HL-60 (cell line): ENCODE measurements at places on chromosomes 4 and X.

DNA sequence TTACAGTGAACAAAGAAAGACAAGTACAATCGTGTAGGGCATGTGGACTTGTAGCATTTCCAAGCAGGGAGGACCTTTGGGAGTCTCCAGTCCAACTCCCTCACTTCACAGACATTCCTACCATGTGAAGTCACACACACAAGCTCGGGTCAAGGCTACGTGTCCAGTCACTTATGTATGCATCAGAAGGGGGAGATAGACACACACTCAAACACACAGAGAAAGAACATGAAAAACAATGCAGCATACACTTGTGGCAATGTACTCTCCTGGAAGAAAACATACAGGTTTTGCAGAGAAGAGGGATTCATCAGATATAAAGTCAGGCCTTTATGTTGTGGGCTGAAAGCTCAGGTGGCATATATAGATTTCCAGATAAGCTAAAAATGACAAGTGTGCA, 136.1 kb upstream of the MID1 start:
- DNase-seq: no peak

DNA sequence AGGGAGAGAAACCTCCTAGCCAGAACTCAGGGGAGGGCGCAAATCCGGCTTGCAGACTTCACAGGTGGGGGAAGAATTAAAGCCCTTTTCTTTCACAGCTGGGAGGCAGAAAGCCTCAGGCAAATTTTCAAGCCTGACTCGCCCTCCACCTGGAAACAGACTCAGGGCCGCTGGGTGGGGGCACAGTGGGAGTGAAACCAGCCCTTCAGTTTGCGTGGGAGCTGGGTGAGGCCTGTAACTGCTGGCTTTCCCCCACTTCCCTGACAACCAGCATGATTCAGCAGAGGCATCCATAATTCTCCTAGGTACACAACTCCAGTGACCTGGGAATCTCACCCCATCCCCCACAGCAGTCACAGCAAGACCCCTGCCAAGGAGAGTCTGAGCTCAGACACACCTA, 206.9 kb upstream of the INTU start:
- no peak for DNase-seq

DNA sequence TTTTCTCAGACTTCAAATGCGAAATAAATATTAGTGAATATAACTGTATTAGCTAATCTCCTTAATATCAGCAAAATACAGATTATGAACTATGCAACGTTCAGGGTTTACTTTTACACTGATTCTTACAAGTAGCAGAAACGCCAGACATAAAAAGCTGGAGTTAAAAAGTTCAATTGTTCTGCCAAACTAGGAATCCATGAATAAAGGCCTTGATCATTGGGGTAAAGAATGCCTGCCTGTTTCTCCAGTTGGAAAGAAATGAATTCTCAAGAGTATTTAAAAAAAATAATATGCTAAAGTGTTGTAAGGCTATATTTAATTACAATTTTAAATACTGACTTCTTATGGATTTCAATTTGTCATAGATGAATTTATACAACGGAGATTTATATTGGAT, 612.2 kb downstream of the DMD start:
- no peak for DNase-seq

- DNase-seq: no peak
Observed at GRCh38 chrX:17390419-17390850, 15.4 kb downstream of the NHS start.

- no peak for DNase-seq
Observed at GRCh38 chr4:48654015-48654664, 125.9 kb downstream of the FRYL start.

- DNase-seq: no peak
Observed at GRCh38 chr4:68344049-68344448, 5.8 kb downstream of the YTHDC1 start.

GRCh38 chrX:20382518-20383297, 116.0 kb upstream of the RPS6KA3 start:
- DNase-seq: no peak

DNA sequence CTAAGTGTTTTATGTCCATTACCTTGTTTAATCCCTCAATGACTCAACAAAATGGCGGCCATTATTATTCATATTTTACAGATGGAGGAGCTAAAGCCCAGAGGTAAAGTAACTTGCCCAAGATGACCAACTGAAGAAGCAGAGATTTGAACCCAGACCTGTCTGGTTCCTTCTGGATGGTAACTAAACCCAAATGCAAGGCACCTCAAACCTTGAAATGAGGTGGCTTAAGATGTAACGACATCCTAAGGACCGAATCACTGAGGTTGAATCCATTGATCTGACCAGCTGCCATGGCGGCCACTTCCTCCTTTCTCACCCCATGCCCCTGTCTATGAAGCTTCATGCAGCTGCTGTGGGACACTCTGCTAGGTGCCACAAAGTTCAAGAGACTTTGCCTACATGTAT, 932 bp downstream of the TLR10 start:
- no peak for DNase-seq

GRCh38 chr4:25440478-25441030, 63.5 kb downstream of the ANAPC4 start:
- no peak for DNase-seq

DNA sequence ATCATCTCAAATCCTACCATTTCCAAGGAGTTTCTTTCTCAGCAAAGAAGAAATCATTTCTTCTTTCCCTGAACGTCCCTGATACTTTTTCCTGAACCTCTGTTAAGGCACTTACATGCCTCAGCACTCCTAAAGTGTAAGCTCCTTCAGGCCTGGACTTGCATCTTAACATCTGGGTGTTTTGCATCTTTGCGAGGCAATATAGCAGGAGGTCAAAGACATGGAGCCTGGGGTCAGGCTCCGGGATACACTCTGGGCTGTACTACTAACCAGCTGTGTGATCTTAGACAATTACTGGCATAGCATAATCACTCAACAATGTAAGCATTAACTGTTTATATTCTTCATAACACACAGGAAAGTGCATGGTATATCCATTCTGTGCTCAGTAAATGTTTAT, 275.5 kb upstream of the BOD1L1 start:
- DNase-seq: no peak

GRCh38 chrX:123878252-123878721, 18.4 kb downstream of the XIAP start:
- no peak for DNase-seq

GRCh38 chr4:138444260-138444659, 202.1 kb upstream of the SLC7A11 start:
- DNase-seq: no peak

GRCh38 chr4:54475546-54475945, 182.2 kb upstream of the KIT start:
- DNase-seq: no peak

DNA sequence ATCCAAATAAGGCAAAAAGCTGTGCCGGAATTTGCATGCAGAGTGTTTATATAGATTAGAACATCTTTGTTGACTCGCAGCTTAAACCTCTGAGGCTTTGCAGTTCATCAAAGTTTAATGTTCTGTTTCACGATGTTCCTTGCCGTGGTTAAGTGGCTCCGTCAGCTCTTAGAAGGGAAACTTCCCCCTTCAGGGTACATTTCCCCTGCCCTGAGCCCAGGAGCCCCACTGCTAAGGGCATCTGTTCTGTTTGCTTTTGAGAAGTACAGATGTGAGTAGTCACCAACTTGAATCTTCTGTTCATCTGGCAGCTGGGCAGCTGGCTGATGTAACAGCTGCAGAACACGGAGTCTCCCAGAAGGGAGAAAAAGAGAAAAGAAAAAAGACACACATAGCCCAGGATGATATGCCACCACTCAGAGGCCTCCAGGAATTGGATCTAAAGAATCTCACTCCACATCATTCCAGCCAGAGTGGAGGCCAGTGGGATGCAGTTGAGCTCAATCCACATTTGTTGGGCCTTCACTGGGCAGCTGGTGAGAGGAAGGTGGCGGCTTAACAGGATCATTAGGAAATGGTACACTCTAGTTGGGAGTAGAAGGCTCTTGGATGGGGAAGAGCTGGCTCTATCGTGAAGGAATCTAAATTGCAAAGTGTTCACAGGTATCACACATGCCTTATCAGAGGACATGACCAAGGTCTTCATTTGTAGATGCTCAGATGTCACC, 178.7 kb upstream of the RBPJ start:
- DNase-seq: peak; percentile 11

GRCh38 chrX:68692651-68693050, 45.2 kb downstream of the STARD8 start:
- DNase-seq: no peak

- DNase-seq: no peak
Observed at GRCh38 chr4:119765951-119766350, 137.3 kb upstream of the PDE5A start.

DNA sequence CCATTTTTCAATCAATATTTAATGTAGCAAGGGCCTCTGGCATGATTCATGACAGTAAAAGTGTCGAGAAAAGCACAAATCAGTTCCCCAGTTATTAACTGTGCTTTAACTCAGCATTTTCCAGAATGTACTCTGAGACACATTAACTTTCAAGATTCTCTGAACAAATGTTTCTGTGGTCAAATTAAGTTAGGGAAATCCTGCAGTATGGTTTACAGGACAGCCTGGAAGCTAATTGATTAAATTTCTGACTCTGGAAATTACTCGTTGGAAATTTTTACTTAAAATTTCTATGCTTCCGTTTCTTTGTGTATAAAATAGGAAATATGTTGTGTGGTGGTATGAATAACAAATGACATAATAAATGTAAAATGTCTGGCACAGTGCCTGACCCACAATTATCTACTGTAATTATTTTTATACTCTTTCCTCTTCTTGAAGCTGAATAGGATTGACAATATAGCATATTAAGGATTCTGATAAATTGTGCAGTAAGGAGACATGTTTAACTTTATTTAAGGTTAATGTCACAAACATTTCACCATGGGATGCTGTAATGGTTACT, 33.7 kb downstream of the STK32B start:
- DNase-seq: no peak
